ENCODE measurements at places on chromosomes 5 and 9. TPM values are rescaled to one million over a fixed set of nuclear protein-coding genes. Genes with fewer than 3 reads are reported as not detected.

The ORM2 gene
- not detected for total RNA-seq

The NSD1 gene
- 108 TPM for total RNA-seq

The KYAT1 gene
- 12.2 TPM for total RNA-seq

The PROP1 gene
- not detected for total RNA-seq

The CCL21 gene
- total RNA-seq = not detected

Measured in activated T-helper 1 cell treated with anti-CD3 and anti-CD28 coated beads, Interleukin-12 subunit alpha, Interleukin-12 subunit beta, Interleukin-2, Interleukin-4 antibody, amounts not matched to agents 30 ng/mL and 10 ng/mL and 1 ng/mL, durations not matched to agents 14 hours and 24 hours and 36 hours (primary cell).